Activated CD8-positive, alpha-beta memory T cell treated with anti-CD3 and anti-CD28 coated beads for 24 hours (primary cell): ENCODE measurements at places on chromosomes 2 and 18.

GRCh38 chr2:201275069-201275468 is 14.7 kb downstream of the CASP8 start:
- DNase-seq, result no peak

GRCh38 chr2:71742953-71743601 is 289.7 kb downstream of the DYSF start:
- DNase-seq, result no peak

DNA sequence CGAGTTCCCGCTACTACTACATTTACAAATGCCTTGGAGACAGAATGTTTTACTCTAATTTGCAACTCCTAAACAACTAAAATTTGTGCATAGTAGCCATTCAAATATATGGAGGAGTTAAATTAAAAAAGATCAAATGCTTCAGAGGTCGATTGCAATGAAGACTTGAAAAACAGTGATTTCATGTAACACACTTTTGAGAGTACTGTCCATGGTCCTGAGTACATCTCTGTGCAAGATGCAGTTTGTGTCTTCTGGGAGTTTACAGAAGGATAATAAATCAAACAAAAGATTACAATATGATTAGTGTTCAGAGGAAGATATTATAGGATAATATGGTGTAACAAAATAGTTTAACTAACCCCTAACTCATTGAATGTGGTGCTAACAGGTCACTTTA is 894.7 kb downstream of the TMEM182 start:
- DNase-seq, result no peak

GRCh38 chr2:101704046-101704466 is 6.5 kb downstream of the MAP4K4 start:
- DNase-seq, result no peak

GRCh38 chr2:147490401-147491261 is 354.2 kb upstream of the ACVR2A start:
- DNase-seq, result no peak

DNA sequence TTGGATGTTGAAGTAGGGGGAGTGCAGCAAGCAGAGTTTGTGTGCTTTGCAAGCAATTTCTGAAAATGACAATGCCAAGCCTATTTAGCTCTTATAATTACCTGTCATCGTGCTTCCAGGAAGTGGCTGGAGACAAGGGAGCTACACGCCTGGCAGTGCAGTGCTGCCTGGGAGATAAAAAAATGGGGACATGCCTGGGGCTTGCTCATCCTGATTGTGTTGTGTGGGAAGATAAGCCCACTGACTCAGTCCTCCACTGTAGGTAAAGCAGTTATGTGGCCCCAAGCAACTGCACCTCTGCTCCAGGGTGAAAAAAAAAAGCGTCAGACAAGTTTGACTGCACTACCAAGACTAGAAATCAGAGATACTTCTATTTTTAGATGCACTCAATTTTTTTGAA is 396.9 kb upstream of the NXPH2 start:
- DNase-seq, result no peak

- DNase-seq, result no peak
Measured at GRCh38 chr2:57105694-57106093, 921.9 kb downstream of the CCDC85A start.

- no peak for DNase-seq
Measured at GRCh38 chr2:121688820-121689219, 39.6 kb upstream of the CLASP1 start.

- DNase-seq, result no peak
Measured at GRCh38 chr18:50055488-50055887, 139.5 kb downstream of the MYO5B start.

DNA sequence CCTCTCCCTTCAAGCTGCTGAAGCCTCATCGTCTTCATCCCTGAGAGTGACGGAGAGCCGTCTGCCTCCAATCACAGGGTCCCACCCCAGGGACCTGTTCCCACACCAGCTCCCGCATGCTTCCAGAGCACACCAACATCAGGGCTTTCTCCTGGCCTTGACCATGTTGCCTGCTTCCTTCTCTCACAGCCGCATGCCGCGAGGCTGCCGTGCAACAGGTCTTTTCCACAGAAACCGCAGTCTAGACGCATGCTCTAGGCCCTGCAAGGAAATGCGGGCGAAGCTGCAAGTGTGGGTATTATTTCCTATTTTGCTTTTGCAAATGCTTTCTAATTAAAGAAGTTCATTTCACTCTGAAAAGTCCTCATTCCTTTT is 277.8 kb downstream of the EIPR1 start:
- no peak for DNase-seq

- no peak for DNase-seq
Measured at GRCh38 chr2:191351298-191351697, 106.1 kb downstream of the MYO1B start.

GRCh38 chr18:59633961-59634485 is 63.2 kb downstream of the CCBE1 start:
- DNase-seq, result no peak

- DNase-seq, result no peak
Measured at GRCh38 chr2:134933732-134934131, 15.1 kb downstream of the CCNT2 start.

- no peak for DNase-seq
Measured at GRCh38 chr2:10309286-10309685, 6.6 kb downstream of the HPCAL1 start.

GRCh38 chr2:95005726-95006125 is 19.8 kb upstream of the MAL start:
- DNase-seq, result no peak

DNA sequence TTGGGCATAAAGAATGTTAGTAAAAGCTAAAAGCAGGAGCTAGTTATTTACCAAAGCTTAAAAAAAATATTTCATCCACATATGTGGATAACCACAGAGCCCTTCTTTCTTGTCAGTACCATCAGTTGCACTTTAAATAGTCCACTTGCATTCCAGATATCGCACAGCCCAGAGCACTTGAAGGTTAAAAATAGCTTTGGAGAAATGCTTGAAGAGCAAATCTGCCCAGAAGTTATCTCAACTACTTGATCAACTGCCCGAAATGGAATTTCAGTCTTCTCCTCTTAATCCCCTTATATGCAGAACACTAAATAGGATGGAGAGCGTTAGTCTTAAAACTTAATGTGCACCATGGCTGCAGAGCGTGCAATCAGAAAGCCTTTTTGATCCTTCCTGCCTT is 148.3 kb downstream of the PLEKHA3 start:
- DNase-seq, result no peak

DNA sequence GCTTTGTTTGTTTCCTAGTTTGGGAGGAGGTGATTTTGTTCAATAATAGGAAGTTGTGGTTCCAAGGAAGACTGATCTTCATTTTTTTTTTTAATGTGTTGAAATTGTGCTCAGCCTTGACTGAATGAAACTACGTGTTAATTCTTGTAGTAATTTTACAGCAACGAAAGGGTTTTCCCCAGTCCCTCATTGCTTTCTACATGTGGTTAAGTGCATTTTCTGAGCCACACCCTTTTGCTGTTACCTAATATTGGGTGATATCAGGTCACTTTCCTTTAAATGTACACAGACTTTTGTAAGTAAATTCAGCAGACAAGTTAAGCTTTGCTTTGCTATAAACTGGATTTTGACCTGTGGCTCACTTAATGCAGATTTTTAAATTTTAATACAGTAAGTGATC is 73.6 kb downstream of the OTX1 start:
- no peak for DNase-seq

DNA sequence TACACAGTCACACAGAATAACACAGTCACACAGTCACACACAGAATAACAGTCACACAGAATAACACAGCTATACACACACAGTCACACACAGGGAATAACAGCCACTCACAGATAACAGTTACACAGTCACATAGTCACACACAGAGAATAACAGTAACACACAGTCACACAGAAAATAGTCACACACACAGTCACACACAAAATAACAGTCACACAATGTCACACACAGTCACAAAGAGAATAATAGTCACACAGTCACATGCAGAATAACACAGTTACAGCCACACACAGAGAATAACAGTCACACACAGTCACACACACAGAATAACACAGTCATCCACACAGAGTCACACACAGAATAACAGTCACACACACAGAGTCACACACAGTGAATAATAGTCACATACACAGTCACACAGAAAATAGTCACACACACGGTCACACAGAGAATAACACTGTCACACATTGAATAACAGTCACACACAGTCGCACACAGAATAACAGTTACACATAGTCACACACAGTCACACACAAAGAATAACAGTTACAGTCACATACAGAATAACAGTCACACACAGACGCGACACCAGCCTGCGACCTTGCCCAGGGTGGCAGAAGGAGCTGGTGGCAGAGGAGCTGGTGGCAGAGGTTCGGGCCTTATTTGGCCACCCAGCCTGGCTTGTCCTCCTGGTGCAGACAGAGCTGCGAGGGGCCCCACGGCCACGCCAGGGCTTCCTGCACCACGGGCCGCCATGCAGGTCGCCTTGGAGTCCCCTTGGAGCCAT is 51.3 kb downstream of the RAMP1 start:
- no peak for DNase-seq

DNA sequence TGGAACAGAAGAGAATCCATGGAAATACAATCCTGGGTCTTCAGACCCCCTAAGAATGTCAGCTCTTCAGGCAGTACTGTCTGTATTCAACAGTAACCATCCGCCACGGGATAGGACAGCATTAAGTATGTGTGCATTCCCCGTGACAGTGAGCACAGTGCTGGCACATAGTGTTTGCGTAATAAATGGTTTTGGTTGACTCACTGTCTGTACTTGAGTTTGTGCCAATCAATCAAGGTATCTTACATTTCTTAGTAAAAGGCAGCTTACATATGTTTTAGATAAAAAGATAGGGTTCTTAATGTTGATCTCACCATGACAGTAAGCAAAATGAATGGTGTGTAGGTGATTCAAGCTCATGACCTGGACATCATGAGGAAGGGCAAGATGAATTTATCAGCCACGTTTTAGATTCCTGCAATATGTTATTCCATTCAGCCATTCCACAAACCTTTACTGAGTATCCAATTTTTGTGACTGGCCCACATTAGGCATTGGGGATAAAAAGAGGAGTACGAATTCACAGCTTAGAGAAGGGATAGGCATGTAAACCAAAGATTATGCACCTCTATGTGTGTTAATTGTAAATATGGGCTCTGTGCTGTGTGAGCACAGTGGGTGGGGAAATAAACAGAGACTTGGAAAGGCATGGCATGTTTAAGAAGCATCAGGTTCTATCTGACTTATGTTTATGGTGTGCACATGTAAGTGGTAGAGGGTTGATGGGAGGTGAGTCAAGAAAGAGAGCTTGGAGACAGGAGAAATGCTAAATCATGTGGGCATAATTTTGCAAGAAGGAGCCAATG is 258.8 kb downstream of the SLC8A1 start:
- DNase-seq, result no peak

- no peak for DNase-seq
Measured at GRCh38 chr18:30139631-30140287, 902.8 kb downstream of the DSC3 start.

- DNase-seq, result no peak
Measured at GRCh38 chr2:129935118-129935517, 44.3 kb upstream of the RAB6C start.

DNA sequence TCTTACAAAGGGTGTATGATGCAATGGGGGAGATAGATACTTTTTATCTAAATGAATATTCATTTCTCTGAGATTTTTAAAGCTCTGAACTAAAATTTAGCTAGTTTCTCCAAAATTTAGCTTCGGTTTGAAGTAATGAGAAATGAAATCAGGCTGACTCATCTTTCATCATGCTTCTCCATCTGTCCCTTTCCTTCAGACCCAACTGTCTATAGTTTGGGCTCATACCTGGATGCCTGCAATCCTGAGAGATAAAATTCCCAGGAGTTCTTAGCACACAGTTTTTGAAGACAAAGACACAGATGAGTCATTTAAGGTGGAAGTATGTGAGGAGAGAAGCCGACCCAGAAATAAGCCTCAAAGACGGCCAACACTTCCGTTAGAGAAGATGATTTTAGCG is 336.4 kb upstream of the CDH20 start:
- DNase-seq, result no peak

GRCh38 chr2:201638326-201638725 is 5.0 kb downstream of the TMEM237 start:
- no peak for DNase-seq

GRCh38 chr2:105990624-105991023 is 203.5 kb downstream of the UXS1 start:
- DNase-seq, result no peak

GRCh38 chr18:74184875-74185274 is 36.6 kb downstream of the TIMM21 start:
- no peak for DNase-seq

DNA sequence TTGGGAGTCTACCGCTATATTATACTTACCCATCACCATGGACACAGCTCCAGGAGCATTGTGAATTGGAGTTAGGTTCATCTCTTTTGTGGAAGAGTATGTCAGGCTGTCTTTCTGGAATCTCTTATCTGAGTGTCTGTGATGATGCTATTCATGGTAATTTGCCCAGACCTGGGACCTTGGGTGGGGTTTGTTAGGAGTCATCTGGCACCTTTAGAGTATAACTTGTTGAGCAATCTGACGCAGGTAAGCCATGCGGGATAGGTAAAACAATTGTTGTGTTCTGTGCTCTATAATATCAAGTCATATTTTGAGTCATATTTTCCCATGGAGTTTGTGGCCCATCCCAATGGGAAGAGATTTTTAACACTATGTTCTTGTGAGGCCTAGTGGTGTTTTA is 49.7 kb upstream of the MAPRE2 start:
- no peak for DNase-seq

- no peak for DNase-seq
Measured at GRCh38 chr2:75098856-75099255, 100.5 kb downstream of the TACR1 start.

- DNase-seq, result no peak
Measured at GRCh38 chr2:199596549-199596948, 138.8 kb upstream of the SATB2 start.

DNA sequence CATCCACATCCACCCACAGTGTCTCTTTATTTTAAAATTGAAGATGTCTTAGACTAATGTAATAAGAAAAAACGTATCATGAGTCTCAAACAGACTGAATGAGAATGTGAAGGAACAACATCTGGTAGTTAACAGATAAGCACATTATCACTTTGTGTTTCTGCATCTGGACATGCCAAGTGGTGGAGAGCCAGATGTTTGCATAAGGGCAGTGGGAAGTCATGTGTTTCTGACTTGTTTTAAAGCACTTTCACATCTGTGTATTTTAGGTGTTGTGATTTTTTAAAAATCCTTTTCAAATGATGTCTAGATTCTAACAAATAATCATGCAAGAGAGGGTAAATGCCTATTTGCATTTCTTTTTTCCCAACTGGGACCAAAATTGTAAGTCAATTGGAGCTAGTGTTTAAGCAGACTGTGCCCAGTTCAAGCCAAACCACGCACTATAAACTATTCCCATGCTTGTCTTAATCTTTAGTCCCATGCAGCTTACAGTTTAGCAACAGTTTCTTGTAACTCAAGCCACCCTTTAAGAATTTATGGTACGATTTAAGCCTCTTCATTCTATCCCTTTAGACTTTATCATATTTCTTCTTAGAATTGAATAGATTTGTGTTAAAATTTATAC is 272.7 kb upstream of the DOK6 start:
- no peak for DNase-seq

GRCh38 chr18:1149709-1150108 is 245.0 kb downstream of the ADCYAP1 start:
- no peak for DNase-seq
